ENCODE measurements at places on chromosomes 2 and 18. TPM values are rescaled to one million over a fixed set of nuclear protein-coding genes. Genes with fewer than 3 reads are reported as not detected.

The DIS3L2 gene
- total RNA-seq = 17.2 TPM

The HOXD8 gene
- 24.1 TPM for total RNA-seq

The POMC gene
- 6.3 TPM for total RNA-seq

The ADD2 gene
- total RNA-seq = 15.4 TPM

The PLA2R1 gene
- total RNA-seq = 6.4 TPM

The RAX gene
- not detected for total RNA-seq

The CDK15 gene
- not detected for total RNA-seq

The CNRIP1 gene
- total RNA-seq = 78.7 TPM

The NEU2 gene
- not detected for total RNA-seq

The TBR1 gene
- total RNA-seq = not detected

The OSR1 gene
- not detected for total RNA-seq

The UGT1A3 gene
- total RNA-seq = not detected

The NOSTRIN gene
- 11.0 TPM for total RNA-seq

The MYCN gene
- total RNA-seq = 0.39 TPM

The DNAH6 gene
- total RNA-seq = under 0.01 TPM

The ANKMY1 gene
- total RNA-seq = 2.8 TPM

The PDE6D gene
- total RNA-seq = 49.1 TPM

The PHOSPHO2 gene
- 2.3 TPM for total RNA-seq

The MTCL1 gene
- 17.1 TPM for total RNA-seq

The OBSL1 gene
- 2.8 TPM for total RNA-seq

The EFHD1 gene
- total RNA-seq = not detected

Measured in mammary microvascular endothelial cell (primary cell).